Heart right ventricle (tissue), 16 donors: ENCODE measurements at places on chromosomes 1 and 21.

DNA sequence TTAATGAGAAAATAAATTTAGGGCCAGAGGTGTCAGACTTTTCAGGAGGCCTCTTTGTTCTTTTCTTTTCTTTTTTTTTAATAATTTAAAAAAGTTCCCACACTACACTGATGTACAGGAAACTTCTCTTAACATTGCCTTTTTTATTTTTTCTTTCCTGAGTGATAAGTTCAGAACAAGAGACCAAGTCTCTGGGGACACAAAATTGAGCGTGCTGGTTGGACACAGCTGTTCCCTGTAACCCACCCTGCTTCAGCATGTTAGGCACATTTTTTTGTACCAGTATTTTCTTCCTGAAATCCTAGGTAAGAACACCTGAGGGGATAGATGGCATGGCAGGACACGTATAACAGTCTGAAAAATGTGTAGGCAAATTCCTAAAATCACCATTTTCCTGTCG, 50.1 kb downstream of the PBX1 start:
- DNase-seq, result peak; percentile 29

DNA sequence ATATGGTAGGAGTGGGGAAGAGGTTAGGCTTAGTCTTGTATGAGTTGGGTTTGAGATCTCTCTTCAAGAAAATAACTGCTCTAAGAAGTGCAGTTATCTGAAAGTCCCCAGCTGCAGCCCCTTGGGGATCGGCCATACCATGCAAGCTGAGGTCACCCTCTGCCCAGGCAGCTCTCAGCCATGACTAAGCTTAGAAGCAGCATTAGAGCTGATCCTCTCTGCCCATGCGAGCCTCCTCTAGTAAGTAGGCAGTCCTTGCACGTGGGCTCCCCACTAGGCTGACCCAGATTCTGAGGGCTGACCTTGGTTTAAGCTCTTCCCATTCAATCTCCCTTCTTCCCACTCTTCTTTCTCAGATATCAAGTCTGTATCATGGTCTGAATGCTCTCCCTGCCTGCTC, 121.0 kb upstream of the UBE2U start:
- no peak for DNase-seq

GRCh38 chr1:203038217-203038741, 12.0 kb downstream of the PPFIA4 start:
- DNase-seq, result peak; percentile 74

- no peak for DNase-seq
These were observed 567.5 kb downstream of the PLA2G4A start for GRCh38 chr1:187396226-187396625.

DNA sequence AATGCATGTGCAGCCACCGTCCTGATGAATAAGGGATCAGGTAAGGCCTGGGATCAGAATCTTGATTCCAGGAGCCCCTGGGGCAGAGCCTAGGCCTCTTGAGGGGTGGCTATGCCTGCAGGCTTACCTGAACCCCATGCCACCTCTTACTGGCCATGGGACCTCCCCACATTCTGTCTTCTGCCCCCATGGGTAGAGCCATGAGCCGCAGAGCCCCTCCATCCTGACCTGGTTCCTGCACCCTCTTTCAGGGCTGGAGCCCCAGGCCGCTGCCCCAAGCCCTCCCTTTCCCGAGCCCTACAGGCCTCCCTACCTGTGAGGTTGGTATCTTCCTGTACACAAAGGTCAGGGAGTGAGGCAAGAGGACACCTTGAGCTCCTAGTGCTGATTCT, 120.8 kb downstream of the DMRTB1 start:
- no peak for DNase-seq

GRCh38 chr21:34890724-34891612, 158.1 kb downstream of the RUNX1 start:
- peak; percentile 25 for DNase-seq

GRCh38 chr1:93448292-93448982, 519 bp downstream of the FNBP1L start:
- DNase-seq, result peak; percentile 77

DNA sequence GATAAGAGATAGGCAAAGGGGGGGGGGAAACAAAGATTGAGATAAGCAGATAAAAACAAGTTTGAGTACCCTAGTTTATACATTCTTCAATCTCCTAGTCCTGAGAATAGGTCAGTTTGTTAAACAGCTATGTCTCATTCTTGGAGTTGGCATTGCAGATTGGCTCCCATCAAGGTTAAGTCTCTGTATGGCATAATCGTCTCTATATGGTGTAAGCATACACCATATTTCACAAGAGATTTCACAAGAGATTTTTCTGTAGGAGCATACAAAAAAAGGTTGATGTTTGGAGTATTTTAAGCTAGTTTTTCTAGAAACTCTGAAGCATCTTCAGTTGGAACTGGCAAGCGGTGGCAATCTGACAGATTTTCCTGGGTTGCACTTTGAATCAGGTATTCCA, 35.8 kb downstream of the NCAM2 start:
- DNase-seq, result no peak
